ENCODE measurements at places on chromosomes 1 and 21. TPM values are rescaled to one million over a fixed set of nuclear protein-coding genes. Genes with fewer than 3 reads are reported as not detected.

DNA sequence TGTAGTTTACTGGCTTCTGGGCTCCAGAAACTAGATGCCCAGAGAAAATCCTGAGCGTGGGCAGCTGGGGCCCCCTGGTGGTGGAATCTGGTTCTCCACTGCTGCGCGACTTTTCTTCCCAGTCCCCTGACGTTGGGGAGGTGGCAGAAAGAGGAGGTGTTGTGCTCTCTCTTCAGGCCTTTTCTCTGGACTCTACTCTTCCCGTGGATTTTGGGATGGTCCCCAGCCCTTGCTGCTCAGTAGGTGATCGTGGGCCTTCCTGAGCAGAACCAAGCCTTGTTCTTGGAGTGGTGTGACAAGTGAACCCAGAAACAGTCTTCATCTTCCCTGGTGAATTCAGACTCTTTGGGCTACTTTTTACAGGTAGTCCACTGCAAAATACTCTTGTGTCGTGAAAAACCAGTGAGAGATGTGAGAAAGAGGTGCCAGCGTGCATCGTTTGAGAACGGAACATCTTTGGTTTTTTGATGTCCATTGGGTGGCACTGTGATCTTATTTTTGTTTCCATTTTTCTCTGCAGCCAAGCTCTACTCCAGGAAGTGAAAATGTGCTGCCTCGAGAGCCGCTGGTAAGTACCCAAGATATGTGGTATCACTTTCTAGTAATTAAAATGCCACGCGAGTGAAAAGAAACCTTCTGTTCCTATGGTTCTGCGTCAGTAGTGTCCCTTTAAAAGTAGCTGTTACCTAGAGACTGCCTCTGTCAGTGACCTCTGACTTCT is 20.2 kb downstream of the PEX14 start:
- DNase-seq = peak; percentile 87

APCS gene
- total RNA-seq = not detected

DNA sequence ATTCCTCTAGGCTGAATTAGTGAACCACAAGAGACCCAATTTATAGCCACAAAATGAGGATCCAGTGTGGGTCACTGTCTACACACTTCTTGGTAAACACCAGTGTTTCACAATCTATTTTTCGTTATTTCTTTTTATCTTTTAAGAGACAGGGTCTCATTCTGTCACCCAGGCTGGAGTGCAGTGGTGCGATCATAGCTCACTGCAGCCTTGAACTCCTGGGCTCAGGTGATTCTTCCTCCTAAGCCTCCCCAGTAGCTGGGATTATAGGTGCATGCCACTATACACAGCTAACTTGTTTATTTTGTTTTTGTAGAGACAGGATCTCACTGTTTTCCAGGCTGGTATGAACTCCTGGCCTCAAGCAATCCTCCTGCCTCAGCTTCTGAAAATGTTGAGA is 29.3 kb upstream of the SLC45A3 start:
- no peak for DNase-seq

GRCh38 chr1:225754940-225755641 is 22.5 kb upstream of the SRP9 start:
- DNase-seq = no peak

- no peak for DNase-seq
These were observed 106.8 kb upstream of the C1orf174 start for GRCh38 chr1:4006676-4007374.

OR6K3 gene
- not detected for total RNA-seq

SLC30A1 gene
- total RNA-seq = 16.3 TPM
